ENCODE measurements at places on chromosomes 1 and 21.

GRCh38 chr1:16375521-16376340 is 8.7 kb downstream of the SZRD1 start:
- no peak for DNase-seq

DNA sequence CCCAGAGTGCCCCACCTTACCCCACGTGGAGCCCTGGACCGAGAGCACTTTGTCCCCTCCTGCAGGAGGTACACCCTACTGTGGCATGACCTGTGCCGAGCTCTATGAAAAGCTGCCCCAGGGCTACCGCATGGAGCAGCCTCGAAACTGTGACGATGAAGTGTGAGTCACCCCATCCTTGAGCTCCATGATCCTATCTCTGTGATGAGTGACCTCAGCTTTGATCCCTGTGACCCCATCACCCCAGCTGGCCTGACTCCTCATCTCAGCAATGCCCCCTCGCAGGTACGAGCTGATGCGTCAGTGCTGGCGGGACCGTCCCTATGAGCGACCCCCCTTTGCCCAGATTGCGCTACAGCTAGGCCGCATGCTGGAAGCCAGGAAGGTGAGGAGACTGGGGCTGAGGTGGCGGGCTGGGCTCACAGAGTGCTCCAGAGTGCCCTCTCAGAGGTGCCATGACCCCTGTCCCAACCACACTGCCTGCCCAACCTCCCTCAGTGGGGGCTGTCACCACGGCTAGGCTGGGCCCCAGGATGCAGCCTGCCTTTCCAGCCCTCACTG is 16.2 kb upstream of the MPL start:
- DNase-seq, result no peak

DNA sequence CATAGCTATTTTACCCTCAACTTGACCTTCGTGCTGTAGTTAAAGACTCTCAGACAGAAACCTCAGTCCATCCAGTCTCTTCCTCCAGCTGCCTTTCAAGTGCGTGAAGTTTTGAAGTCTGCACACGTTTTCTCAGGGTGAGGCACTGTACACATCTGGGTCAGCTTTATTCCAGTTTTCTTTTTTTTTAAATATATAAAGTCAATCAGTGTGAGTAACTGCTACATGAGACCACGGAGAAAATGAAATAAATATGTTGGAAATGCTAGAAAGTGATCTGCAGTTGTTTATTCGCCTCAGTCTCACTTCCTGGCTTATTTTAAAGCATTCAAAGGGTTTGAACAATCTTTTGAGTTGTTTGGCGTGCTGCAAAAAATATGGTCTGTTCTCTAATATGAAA is 135.7 kb downstream of the ROR1 start:
- no peak for DNase-seq

DNA sequence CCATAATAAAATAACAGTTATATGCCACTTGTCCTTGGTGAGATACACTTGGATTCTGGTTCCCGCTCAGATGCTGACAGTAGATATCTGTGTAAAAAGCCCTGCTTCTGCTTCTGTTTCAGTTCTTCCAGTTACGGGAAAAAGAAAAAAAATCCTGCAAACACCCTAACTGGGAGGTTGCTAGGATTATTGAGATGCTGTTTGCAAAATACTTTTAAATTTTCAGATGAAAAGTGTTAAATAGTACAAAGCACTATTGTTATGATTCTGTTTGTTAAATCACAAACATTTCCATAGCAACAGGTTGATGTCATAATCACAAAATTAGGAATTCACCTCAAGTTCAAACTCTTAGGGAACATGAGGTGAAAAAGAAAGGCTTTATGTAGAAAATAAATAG is 232.3 kb downstream of the HMCN1 start:
- no peak for DNase-seq

- DNase-seq, result no peak
Observed at GRCh38 chr1:172466795-172467407, 23.0 kb upstream of the PIGC start.

DNA sequence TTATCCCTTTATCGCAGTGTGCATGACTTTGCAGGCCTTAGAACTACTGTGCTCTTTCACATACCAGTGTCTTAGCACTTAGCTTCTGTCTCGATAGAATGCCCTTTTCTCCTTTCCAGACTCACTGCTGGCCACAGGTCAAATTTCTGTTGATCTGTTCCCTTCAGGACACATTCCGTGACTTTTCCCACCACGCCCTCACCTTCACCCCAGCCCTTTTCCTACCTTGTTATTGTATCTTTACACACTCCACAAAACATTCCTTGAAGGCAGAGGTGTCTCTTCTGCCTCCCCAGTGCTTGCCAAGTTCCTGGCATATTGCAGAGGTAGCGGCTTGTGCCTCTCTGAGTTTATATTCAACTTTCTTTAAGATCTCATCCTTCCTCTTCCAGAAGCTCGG is 3.7 kb upstream of the IGSF9 start:
- DNase-seq, result no peak

- peak; percentile 83 for DNase-seq
Observed at GRCh38 chr1:37479255-37480124, 5.1 kb downstream of the ZC3H12A start.

- no peak for DNase-seq
Observed at GRCh38 chr21:45413922-45414321, 9.0 kb downstream of the COL18A1 start.

GRCh38 chr1:21308330-21308729 is 18.1 kb upstream of the ECE1 start:
- no peak for DNase-seq

GRCh38 chr1:94463765-94464330 is 45.7 kb downstream of the ABCD3 start:
- DNase-seq, result no peak

- no peak for DNase-seq
Observed at GRCh38 chr1:12587981-12588640, 29.9 kb downstream of the DHRS3 start.

DNA sequence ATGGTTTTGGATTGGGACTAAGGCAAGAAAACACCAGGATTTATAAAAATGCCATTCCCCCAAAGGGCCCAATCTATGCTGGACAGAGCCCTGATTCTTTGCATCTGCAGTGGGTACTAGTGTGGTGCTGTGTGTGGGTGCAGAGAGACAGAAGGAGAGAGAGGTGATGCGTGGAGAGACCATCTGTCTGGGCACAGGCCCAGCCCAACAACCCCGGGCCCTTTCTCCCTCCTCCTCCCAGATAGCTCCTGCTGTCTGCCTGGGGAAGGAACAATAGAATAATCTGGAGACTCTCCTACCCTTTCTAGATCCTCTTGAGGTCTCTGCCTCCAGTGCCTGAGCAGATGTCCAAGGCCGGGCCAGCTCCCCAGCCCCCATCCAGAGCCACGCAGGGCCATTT is 15.1 kb downstream of the KIAA1614 start:
- no peak for DNase-seq

DNA sequence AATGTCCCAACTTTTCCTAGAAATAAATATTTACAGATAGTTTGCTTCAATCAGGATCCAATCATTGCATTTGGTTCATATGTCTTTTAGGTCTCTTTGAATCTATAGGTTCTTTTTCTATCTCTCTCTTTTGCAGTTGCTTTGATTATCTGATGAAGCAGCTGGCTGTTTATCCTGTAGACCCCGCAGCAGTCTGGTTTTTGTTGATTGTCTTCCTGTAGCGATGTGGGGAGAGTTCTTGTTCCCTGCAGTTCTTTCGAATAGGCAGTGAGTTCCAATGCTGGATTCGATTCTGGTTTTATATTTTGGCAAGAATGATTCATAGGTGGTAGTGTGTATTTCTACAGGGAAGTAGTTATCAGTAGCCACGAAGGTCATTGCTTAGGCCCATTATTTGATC is 7.4 kb upstream of the MIXL1 start:
- DNase-seq, result no peak

- no peak for DNase-seq
Observed at GRCh38 chr1:62452951-62453350, 16.1 kb downstream of the USP1 start.

GRCh38 chr1:57605933-57606332 is 182.1 kb upstream of the DAB1 start:
- DNase-seq, result no peak

DNA sequence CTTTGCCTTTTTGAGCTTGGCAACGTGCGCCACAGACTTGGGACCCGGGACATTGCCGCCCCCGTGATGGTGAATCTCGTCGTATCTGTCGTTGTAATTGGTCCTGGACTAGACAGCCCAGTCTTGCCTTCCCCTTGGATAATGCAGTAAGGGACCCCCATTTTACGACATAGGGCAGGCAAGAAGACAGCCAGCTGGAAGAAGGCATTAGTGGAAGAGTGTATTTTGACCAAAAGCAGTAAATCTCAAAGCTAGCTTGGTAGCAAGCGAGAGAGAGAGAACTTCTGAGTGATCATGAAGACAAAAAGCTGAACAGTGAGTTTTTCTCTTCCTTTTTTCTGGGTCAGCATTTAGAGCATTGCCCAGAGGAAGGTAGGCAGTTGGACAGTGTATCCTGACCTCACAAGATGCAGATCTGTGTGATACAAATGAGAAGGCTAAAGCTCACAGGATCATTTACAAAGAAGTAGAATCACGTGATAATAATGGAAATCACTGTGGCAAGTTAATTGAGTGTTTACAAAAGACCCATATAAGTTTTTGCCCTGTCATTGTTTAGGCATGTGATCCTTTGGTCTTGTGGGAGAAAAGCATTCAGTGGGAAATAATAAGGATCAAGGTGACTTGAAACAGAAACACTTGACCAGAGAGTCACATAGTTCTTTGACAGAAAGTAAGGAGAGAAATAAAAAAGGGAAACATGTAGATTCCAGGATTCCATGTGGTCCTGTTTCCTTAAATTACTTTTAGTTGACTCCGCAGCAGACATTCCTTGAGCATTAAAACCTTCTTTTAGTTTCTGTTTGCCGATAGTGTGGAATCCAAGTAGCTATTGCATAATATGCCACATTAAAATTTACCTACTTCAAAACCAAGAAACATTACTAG is 66.3 kb downstream of the CNST start:
- DNase-seq, result no peak

GRCh38 chr1:74818661-74819456 is 85.9 kb downstream of the TYW3 start:
- DNase-seq, result no peak

DNA sequence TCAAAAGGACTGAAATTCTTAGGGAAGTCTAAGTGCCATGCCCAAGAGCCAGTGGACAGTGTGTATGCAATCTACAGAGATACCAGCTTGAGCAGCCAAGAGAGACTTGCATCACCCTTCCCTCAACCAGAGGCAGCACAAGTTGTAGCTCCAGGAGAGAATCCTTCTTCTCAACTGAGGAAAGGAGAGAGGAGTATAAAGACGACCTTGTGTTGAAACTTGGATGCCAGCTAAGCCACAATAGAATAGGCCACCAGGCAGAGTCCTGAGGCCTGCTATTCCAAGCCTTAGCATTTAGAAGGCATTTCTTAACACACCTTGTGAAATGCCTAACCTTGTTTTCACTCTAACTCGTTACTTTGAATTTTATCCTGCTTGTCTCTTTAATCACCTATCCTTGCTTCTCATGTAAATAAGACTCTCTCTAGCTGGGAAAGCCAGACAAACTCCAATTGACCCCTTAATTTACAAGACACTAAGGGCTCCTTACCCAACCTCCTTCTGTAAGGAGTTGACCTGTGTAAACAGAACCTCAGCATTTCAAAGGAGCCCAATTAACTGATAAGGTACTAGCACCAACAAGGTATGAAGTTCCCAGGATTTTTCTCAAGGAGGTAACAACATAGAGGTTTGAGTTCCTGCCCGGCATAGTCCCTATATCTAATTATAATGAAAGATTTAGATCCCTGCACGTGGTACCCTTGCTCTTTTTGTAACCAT is 738.8 kb downstream of the AMY1C start:
- DNase-seq, result no peak

DNA sequence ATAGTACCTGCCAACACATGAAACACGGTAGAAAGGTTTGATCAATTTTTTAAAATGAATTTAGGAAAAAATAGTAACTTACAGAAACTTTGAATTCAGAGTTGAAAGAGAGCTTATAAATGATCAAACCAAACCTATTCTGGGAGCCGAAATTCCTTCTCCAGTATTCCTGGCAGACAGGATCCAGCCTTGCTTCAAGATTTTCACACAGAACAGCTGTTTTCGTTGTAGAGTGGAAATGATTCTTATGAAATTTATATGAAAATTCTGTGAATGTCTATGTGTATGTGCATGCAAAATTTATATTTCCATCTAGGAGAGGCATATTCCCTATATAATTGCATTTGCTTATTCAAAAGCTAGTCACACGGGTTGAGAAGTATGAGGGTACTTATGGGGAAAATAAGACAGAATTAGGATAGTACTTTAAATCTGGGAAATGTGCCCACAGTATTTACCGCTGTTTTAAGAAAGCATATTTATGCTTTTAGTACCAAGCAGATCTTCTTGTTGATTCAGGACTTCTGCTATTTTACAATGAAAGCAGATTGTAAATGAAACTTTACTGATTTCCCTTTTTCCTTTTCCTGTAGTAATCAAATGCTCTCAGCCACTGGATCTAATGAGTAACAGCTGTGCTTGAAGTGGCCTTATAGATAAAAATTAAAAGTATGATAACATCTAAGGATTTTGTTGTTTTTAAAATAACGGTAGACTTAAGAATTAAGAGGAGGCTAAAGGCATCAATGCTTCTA is 30.4 kb downstream of the PRRX1 start:
- no peak for DNase-seq

DNA sequence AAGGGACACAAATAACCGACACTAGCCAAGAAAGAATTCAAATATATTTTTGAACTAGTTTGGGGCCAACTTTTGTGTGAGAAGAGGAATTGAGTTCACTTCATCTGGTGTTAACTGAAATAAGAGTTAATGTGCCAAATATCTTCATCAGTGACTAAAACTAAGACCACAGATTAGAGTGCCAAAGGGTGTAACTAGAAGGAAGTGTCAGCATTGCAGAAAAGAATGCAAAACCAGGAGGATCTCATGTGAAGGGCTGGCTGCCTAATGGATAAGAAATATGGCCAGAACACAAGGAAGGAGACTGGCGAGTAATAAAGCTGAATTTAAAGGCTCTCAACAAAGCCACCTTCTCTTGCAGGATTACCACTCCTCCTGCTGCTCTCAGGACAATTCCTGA is 61.8 kb upstream of the LRRC8D start:
- no peak for DNase-seq

GRCh38 chr1:62012836-62013235 is 181.8 kb upstream of the L1TD1 start:
- no peak for DNase-seq

GRCh38 chr1:57908147-57908890 is 484.5 kb upstream of the DAB1 start:
- no peak for DNase-seq
